Activated CD4-positive, alpha-beta T cell treated with anti-CD3 and anti-CD28 coated beads, Interleukin-2, amount 10 ng/mL, durations not matched to agents 24 days and 14 days (primary cell): ENCODE measurements at places on chromosomes 4 and X. TPM values are rescaled to one million over a fixed set of nuclear protein-coding genes. Genes with fewer than 3 reads are reported as not detected.

DNA sequence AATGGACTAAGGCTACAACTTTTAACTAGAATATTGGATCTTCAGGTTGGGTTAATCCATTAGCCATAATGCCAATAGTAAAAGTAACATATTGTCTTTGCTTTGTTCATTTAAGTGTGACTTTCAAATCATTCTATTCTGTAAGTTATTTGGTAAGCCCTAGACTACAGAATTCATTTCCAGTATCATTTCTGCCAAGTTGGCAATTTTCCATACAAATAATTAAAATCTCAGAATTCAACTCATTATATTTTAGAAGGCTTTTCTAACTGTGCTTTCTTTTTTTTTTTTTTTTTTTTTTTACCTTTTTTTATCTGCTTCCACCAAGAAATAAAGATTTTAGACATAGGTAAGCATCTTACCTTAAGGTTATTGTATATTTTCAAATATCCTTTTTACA lies 173.4 kb downstream of the DCTD start:
- no peak for DNase-seq

DNA sequence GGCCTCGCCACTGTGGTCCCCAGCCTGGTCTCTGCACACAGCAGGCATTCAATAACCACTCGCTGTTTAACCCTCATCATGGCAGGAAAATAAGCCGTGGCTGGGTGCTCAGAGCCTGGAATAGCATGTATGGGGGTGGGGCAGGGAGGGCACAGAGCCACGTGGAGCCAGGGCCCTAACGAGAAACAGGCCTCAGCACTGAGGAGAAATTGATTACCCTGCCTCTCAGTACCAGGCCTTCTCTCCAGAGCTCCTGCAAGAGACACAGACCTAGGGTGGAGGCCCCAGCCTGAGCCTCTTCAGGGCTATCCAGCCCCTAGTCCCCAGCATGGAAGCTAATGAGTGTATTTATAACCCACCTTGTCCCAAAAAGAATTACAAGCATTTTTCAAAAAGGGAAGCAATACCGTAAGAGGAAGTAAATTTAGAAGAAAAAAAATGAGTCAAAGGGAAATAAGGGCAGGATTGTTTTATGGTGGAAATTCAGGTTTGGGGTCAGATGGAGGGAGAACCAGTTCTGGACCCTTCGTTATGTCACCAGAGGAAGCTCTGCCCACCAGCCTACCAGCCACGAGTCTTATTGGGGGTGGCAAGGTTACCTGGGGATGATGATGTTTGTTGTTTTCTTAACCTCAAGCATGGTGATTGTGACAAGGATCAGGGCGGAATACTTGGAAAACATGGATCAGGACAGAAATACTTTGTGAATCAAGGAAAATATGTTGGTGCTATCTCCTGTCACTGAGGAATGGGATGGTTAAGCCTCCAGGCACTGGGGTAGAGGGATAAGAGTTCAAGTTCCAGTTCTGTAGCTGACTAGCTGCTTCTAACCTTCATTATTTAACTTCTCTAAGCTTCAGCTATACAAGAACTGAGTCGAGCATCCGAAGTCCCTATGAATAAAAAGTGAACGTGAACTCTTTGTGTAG lies 101.9 kb upstream of the RBPJ start:
- DNase-seq: no peak

The INTU gene
- total RNA-seq: not detected in 2 replicates

The MTNR1A gene
- not detected in 2 replicates for total RNA-seq
